ENCODE measurements at places on chromosomes 4 and X. TPM values are rescaled to one million over a fixed set of nuclear protein-coding genes. Genes with fewer than 3 reads are reported as not detected.
A peak's percentile ranks its signal among the peaks of the same experiment; 100 is the strongest.

DNA sequence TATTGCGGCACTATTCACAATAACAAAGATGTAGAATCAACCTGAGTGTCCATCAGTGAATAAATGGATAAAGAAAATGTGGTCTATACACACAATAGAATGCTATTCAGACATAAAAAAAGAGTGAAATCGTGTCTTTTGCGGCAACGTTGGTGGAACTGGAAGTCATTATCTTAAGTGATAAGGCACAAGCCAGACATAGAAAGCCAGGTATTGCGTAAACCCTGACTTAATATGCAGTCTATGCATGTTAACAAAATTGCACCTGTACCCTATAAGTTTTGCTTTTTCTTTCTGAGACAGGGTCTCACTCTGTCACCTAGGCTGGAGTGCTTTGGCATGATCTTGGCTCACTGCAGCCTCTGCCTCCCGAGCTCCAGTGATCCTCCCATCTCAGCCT, 28.6 kb downstream of the KIAA0232 start:
- H3K27me3 ChIP-seq, result no peaks in the 10 kb centered on the region
- no peak overlapping the region for H3K4me3 ChIP-seq
- no peak for DNase-seq
- H3K36me3 ChIP-seq, result peaks cover 7% of the 10 kb centered on the region

DNA sequence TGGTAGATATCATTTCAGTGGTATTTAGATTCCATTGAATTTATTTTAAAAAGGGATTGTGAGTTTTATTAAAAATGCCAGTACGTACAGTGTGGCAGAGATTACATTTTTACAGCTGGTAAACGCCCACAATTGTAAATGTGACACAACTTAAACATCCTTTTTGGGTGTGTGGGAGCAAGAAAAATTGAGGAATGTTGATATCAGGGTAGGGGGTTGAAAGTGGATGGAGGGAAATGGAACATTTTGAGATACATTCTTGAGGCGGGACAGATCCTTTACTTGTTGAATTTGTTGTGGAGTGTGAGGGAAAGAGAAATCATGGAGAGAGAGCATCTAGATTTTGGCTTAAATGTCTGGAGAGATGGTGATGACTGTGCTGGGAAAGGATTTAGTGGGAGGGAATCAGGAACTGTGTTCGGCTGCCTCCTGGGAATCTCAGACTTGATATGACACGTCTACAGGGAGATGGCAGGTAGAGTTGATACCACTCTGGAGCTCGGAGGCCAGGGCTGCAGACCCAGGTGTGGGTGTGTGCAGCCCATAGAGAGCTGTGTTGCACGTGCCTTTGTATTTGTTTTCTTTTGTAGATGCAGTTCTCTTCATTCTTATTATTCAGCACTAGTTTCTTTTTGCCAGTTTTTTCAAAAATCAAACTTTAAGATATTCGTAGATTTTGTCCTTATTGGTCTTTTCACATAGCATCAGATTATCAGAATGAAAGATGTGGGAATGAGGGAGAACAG, 10.8 kb downstream of the TMEM131L start:
- H3K4me1 ChIP-seq, result peaks cover 59% of the 10 kb centered on the region
- no peak overlapping the region for H3K27ac ChIP-seq
- peaks cover 46% of the 10 kb centered on the region for H3K36me3 ChIP-seq
- no peak overlapping the region for H3K4me3 ChIP-seq

DNA sequence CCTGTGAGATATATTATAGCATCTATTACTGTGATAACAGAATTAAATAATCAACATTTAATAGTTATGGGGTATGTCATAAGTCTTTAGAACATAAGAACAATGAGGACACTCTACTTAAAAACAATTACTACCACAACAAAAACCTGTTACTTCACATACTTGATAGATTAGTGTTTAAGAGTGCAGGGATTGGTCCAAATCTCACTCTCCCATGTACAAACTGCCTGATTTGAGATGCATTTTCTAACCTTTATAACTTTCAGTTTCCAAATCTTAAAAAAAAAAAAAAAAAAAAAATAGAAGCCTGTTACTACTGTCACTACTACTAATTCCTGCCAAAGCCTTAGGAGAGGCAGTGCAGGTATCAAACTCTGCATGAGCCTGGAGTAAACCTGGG, 5.6 kb downstream of the PCDH18 start:
- H3K4me1 ChIP-seq, result no peaks in the 10 kb centered on the region
- H3K4me3 ChIP-seq, result no peak overlapping the region
- no peaks in the 10 kb centered on the region for H3K36me3 ChIP-seq
- no peak overlapping the region for H3K27ac ChIP-seq

GRCh38 chr4:69156913-69157312, 57.6 kb downstream of the UGT2B11 start:
- no peak overlapping the region for H3K27ac ChIP-seq
- H3K4me1 ChIP-seq, result no peaks in the 10 kb centered on the region
- H3K27me3 ChIP-seq, result no peaks in the 10 kb centered on the region

- no peaks in the 10 kb centered on the region for H3K36me3 ChIP-seq
- no peak overlapping the region for H3K27ac ChIP-seq
- H3K4me3 ChIP-seq, result peak overlapping the region; percentile 37
- DNase-seq, result no peak
- peaks cover 16% of the 10 kb centered on the region for H3K27me3 ChIP-seq
These were observed 645 bp downstream of the APLN start for GRCh38 chrX:129653971-129654651.

DGKK gene
- total RNA-seq, result not detected

AR gene
- total RNA-seq, result not detected

BANK1 gene
- not detected for total RNA-seq

TMEM150C gene
- not detected for total RNA-seq

SUPT20HL2 gene
- not detected for total RNA-seq
